ENCODE measurements at places on chromosomes 2 and 18. TPM values are rescaled to one million over a fixed set of nuclear protein-coding genes. Genes with fewer than 3 reads are reported as not detected.

Gene TTC32
- total RNA-seq = 15.3 TPM

Gene CCL20
- not detected for total RNA-seq

Gene INO80B
- total RNA-seq = 18.5 TPM

Gene CNTNAP5
- 22.0 TPM for total RNA-seq

Gene FIGN
- total RNA-seq = 12.4 TPM

DNA sequence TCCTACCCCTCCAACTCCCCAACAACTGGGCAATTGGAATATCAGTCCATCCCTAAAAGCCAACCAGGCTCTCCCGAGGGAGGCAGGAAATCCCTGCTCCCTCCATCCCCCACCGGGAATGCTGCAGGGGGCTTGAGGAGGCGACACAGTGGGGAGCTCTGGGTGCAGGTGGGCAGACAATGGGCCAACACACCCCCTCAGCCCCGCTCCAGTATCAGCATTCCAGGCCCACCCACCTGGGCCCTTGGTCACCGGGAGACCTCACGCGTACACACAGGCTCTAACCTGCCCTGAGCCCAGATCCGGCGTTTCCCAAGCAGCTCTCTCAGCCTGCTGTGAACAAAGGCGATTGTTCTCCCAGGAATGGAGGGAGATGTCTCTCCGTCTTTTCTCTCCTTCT lies 37.6 kb upstream of the FZD7 start:
- no peak for DNase-seq

DNA sequence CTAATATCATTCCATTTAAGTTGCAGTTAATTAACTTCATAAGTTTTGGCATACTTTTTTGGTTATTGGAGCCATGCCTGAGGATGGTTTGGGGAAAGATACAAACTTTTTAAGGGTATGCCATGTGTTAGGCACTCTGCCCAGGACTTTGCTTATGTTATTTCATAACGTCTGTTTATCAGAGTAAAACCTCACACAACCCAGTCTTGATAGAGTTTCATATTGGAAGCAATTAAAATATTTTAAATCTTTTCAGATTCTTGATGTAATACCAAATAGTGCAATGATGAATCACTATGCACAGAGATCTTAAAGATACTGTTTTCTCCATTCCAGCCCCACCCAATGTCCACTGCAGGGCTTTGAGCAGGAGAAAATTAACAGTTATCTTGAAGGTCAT lies 529.1 kb upstream of the HNMT start:
- DNase-seq = no peak

DNA sequence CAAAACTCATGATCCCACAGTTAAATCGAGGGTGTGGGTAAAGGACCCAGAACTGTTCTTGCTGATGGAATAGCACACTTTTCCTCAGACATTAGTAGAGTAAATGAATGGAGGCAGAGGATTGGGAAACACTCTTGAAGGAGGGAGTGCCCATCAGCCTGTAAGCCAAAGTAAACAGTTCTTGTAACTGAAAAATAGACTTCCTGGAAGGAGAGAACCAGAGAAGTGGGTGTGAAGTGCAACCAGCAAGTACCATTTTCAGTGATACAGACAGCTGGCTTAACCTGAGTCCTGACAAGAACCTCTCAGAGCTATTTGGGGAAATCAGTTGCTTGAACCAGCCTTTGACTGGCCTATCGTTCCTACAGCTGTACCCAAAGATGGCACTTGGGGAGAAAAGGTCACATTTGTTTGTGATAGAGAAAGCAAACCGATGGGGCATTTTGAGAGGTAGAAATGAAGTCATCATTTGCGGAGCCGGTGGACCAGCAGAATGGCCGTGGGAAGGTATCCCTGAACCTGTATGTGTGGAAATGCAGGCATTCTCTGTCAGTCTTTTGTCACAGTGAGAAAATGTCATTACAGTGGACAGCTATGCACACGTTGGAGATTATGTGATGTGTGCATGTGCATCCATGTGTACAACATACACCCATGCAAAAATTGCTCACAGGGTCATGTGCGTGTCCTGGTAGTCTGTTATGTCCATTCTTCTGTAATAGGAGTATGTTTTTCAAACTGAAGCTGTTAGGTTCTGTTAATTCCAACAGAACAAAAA lies 17.8 kb downstream of the CRIM1 start:
- no peak for DNase-seq

- no peak for DNase-seq
Observed at GRCh38 chr2:217666338-217666737, 336.5 kb downstream of the TNS1 start.

DNA sequence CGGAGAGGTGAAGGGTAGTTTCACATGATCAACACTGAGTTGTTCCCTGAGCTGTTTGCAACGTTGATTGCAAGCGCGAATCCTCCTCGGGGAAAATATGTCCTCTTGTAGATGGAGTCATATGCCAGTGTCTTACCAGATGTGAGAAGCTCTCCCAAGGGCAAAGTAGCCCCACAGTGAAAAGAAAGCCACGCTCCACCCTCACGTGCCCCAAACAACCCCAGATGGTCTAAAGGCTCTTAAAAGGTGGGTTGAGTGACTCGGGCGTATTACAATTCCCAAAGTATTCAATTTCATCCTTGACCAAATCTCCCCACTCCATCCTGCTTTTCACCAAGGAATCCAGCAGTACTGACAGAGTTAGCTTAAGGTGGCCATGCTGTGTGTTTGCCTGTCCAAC lies 332.1 kb upstream of the SOX11 start:
- DNase-seq = peak; percentile 57

GRCh38 chr2:8438996-8439395 lies 242.9 kb upstream of the ID2 start:
- no peak for DNase-seq

- no peak for DNase-seq
Observed at GRCh38 chr2:37659723-37660122, 11.7 kb downstream of the CDC42EP3 start.

GRCh38 chr2:160324161-160324800 lies 124.2 kb upstream of the ITGB6 start:
- peak; percentile 53 for DNase-seq

DNA sequence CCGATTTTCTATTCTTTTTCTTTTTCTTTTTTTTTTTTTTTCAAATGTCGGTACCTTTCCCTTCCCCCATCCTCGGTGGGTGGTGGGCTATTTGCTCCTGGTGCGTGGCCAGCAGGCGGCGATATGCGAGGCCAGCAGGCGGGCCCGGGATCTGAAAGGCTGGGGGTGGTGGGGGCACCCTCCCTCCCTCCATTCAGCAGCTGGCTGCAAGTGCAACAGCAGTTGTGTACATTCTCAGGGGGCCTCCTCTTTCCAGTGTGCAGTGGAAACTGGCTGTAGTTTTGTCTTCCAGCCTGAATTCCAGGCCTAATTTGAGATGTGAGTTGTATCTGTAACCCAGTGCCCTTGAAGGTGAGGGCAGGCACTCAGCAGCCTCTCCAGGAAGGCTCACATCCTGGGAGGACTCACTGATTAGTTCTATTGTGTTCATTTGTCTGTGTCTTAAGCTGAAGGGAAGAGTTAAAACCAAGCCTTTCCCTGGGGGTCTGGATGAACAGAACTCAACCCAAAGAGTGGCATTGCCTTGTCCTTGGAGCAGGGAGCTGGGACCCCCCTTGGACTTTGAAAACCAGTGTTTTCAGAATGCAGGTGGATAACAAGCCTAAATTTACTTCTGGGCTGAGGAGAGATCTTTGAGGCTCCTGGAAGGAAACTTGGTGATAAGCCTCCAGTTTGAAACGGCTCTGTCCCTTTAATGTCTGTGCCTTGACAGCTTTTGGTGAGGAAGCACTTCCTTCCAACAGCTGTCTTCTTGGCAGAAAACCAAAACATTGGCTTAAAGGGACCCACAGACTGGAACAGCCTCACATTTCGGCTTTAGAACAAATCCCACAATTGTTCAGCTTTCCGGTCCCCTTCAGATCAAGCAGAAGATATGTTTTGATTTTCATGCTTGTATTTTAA lies 3.3 kb downstream of the MYCN start:
- DNase-seq = peak; percentile 94

GRCh38 chr2:60966507-60967405 lies 50.8 kb upstream of the PEX13 start:
- DNase-seq = no peak

DNA sequence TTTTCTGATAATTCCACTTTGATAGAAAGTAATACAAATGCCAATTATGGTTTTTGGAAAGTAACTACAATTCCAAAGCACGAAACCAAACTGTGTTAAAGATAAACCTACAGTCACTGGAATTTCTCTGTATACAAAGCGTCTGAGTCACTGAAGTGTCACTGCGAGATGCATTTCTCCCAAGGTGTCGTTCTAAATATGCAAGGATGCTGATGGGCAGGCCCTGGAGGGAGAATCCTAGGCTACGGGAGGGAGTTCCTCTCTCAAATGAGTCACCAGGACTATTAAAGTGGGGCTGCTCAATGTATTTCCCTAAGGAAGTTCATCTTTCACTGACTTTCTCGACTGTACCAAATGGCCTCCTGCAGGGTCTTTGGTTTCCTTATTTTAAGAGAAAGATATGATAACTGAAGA lies 163.8 kb upstream of the STK17B start:
- no peak for DNase-seq

GRCh38 chr2:138609446-138609845 lies 107.9 kb downstream of the SPOPL start:
- DNase-seq = no peak

DNA sequence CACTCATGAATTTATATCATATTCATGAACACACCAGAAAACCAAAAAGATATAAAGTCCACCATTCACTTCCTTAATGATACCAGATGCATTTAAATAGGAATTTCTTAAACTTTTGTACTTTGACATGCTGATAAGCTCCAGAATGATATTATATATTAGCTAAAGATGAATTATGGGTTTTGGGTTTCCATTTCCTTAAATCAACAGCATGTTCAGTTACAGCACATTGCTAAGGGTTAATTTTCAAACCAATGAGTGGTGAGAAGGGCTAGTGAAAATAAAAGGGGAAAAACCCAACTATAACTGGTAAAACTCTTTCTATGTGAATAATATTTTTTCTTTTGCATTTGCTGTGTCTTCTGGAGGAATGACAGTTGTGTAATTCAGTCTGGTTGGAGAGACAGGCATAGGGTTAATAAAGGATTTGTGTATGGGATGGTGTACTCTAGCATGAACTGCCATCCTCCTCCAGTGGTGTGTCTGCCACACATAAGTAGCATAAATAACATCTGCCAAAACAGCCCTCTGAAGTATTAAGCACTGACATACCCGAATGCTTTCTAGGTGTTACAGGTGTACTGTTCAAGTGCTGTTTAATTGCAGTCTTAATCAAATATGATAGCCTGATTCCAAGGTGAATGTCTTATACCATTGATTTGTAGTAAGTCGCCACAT lies 19.3 kb upstream of the CPS1 start:
- DNase-seq = no peak

DNA sequence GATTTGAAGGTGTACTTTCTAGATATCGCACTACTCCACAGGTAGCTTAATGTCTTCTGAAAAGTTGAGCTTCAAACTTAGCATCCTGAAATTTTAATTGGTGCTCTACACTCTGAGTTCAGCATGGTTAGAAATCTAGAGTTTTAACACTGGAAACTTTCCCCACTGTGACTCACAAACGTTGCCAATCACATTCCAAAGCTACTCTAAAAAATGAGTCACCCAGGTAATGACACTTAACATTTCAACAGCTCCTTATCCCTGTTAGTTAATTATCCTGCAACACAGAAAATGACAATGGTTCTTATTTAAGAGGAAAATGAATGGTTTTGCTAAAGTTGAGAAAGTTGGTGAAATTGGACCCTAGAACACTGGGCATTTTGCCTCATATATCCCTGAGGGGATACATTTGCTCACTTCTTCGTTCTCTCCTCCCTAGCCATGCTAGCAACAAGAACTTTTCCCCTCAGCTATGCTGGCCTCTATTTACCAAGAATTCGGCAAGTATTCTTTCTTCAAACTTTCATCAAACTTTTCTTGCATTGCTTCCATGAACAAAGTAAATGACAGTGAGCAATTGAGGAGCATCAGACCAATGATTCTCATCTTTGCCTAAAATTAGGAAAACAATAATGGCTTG lies 1024.1 kb upstream of the KLHL29 start:
- DNase-seq = no peak

DNA sequence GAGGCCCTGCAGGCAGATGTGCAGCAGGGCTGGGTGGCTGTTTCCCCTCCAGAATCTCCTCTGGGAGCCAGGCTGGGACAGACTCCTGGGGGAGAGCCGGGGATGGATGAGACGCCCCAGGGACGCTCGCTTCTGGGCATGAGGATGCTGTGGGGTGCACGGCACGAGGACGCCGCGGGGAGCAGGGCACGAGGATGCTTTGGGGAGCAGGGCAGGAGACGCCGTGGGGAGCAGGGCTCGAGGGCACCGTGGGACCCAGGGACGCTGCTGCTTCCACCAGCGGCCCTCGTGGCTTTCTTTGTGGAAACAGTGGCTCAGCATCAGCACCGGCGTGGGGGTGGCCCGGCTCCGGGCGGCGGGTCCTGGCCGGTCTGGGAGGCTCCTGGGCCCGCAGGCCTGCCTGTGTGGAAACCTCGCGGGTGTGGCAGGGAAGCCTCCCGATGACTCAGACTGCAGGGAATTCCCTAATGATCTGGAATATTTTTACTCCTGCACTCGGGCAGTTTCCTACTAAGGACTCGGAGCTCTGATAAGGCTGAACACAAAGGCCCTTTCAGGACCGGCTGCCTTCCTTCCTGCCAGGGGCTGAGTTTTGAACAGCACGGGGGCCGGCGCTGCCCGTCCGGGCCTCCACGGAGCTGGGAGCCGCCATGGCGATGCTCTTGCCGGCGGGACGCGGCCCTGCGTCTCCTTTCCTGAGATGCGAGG lies 62.6 kb downstream of the NFATC1 start:
- no peak for DNase-seq

- DNase-seq = no peak
Observed at GRCh38 chr2:140067661-140068060, 1287.5 kb upstream of the NXPH2 start.

DNA sequence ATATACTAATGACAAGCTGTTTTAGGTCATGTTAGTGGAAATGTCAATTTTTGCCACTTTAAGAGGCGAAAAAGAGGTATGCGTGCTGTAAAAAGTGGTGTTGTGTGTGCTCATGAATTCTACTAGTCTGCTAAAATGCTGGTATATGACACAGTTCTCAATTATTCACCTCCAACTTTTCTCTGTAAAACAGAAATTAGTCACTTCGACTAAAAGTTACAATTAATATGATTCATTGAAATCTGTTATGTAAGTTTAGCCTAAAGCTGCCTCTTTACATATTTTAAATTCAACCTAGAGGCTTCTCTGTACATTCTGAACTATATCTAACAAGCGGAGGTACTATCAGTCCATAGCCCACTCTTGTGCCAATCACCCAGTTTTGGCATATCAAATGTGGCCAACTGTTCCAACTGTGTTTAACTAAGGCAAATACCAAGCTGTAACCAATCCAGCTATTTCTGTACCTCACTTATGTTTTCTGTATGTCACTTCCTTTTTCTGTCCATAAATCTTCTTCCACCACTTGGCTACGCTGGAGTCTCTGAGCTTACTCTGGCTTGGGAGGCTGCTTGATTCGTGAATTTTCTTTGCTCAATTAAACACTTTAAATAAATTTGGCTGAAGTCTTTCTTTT lies 20.8 kb downstream of the BAZ2B start:
- no peak for DNase-seq

- no peak for DNase-seq
Observed at GRCh38 chr18:12843420-12844350, 40.4 kb downstream of the PTPN2 start.

GRCh38 chr18:57083485-57083884 lies 63.4 kb upstream of the BOD1L2 start:
- DNase-seq = no peak
